ENCODE measurements at places on chromosomes 11 and 22. TPM values are rescaled to one million over a fixed set of nuclear protein-coding genes. Genes with fewer than 3 reads are reported as not detected.
A peak's percentile ranks its signal among the peaks of the same experiment; 100 is the strongest.

DNA sequence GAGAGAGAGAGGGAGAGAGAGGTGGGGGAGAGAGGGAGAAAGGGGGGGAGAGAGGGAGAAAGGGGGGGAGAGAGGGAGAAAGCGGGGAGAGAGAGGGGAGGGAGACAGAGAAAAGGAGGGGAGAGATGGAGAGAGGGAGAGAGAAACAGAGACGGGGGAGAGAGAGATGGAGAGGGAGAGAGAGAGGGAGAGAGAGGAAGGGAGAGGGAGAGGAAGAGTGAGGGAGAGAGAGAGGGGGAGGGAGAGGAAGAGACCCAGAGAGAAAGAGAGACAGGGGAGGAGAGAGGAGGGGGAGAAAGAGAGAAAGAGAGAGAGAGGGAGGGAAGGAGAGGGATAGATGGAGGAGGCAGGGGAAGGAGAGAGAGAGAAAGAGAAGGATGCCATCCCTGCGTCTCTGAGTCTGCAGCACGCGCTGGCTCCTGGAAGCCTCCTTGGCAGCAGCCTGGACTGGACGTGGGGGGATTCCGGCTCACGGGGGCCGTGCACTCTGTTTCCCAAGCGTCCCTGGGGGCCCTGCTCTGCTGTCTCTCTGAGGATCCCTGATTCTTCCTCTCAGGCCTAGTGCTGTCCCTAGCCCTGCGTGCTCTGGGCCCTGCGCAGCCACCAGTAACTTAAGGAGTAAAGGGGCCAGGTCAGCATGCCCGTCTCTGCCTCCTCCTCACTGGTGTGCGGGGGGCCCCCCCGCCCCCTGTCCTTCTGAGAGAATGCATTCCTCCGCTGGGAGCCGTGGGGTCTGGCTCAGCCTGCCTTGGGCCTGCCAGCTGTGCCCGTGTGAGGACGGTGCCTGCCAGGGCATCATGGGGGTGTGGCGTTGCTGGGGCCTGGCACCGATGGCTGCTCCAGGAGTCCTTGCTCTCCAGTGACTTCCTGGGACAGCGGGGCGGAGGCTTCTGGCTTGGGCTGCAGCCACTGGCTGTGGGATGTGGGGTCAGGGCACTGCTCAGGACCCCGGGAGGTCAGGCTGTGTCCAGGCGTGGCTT lies 429.5 kb downstream of the TBC1D22A start:
- peak; percentile 12 for ATAC-seq

- ATAC-seq, result peak; percentile 49
Observed at GRCh38 chr11:111978028-111978771, 41.1 kb downstream of the DIXDC1 start.

DNA sequence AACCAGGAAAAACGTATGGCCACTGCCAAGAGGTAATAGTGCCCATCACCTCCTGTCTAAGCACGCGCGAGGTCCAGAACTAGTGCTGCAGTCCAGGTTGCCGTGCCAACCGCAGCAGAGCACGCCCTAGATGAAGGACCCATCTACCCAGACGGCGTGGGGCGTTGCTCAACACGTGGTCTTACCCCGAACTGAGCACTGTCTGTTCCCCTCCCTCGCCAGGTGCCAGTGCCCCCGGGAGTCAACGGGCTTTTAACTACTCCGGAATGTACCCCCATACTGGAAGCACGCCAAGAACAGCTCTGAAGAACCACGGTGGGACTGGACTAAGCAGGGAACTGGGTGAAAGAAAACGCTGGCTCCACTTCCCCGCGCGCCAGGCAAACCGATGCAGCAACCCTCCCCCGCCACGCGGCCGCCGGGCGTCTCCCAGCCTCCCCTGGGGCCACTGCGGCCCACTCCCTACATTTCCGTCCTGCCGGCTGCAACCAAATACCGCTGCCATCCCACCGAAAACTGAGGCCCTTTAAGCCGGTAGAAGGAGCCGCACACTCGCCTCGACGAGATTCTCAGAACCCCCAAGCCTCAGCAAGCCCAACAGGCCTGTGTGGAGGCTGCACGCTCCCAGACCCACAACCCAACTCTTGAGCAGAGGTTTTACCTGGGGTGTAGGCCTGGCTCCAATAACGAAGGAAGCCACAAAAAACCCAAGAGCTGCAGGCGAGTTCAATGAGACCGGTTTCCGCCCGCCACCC lies at the start of gene HSPA8:
Gene HSPA8, minus strand, starts transcription at position 734 of the 755 bp plus-strand sequence. CDS start 812 bp downstream, outside the sequence.
- peak; percentile 40 for ATAC-seq

DNA sequence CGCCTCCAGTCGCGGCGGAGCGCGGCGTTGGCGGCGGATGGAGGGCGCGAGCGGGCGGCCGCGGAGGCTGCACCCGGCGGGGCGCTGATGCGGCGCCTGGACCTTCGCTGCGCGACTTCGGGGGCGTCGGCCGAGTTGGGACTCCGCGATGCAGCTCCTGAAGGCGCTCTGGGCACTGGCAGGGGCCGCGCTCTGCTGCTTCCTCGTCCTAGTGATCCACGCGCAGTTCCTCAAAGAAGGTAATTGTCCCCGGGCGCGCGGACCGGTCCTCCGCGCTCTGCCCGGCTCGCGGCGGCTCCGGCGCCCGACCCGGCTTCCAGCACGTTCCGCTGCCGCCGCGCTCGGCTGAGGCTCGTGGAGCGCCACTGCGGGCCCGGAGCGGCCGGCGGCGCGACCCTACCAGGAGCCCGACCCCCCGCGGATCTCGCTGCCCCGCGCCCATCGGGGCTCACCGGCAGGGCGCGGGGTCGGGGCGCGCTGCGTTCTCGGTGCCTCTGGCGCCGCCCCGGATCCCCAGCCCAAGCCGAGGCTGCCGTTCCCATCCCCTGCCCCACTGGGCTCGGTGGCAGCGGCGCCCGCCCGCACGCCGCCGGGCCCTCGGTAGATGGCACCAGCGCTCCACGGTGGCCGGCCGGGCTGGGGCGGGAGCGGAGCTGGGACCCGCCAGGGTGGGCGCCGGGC lies 1251.2 kb downstream of the BRD1 start:
- ATAC-seq, result peak; percentile 34

DNA sequence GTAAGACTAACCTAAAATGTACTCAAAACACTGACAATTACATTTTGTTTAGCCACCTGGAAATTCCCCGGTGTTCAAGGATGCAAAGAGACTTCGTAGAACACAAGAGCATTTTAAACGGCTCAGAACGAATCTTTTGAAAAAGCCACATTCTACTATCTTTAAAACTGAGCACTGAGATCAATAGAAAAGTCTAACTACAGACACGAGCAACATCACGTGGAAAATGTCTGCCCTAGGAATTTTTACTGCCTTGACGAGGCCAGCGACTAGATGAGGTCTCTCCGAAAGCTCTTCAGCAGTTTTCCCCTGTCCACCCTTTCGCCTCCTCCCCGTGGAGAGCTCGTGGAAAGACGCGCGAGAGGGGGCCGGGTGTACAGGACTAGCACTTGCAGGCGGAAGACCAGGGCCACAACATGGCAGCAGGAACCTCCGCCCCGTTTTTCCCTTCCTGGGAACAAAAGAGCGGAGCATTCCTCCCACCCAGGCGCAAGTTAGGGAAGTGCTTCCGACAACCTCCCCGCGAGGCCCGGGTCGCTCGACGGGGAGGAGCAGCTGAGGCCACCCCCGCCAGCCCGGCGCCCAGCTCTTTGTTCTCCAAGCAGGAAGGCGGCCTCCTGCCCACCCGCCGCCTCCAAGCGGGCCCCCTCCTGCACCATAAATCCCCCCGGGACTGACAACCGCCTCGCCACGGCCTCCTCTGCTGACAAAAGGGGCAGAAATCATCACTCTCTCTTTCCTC lies 1.1 kb downstream of the EIF4G2 start:
- ATAC-seq, result peak; percentile 32

GRCh38 chr22:29012101-29012433 lies 49.6 kb downstream of the C22orf31 start:
- no peak for ATAC-seq

- ATAC-seq, result no peak
Observed at GRCh38 chr22:19905347-19906276, 36.0 kb upstream of the COMT start.

- no peak for ATAC-seq
Observed at GRCh38 chr11:7536100-7536499, 22.3 kb downstream of the PPFIBP2 start.

DNA sequence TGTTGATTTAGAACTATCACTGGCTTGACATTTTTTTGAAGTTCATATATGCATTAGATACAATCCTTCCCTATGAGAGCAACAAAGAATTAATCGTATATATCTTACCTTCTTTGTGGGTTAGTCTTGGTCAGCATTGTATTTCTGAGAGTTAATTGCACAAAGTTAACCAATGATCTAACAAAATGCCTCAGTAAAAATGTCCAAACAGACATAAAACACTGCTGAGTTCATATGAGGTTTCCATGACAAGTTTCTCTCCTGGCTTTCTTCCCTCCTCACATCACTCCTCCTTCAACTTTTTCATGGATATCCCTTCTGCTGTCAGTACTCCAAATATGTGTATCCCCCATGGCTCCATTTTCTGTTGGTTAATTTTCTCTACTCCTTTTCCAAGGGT lies 9.0 kb downstream of the MAP6 start:
- no peak for ATAC-seq

DNA sequence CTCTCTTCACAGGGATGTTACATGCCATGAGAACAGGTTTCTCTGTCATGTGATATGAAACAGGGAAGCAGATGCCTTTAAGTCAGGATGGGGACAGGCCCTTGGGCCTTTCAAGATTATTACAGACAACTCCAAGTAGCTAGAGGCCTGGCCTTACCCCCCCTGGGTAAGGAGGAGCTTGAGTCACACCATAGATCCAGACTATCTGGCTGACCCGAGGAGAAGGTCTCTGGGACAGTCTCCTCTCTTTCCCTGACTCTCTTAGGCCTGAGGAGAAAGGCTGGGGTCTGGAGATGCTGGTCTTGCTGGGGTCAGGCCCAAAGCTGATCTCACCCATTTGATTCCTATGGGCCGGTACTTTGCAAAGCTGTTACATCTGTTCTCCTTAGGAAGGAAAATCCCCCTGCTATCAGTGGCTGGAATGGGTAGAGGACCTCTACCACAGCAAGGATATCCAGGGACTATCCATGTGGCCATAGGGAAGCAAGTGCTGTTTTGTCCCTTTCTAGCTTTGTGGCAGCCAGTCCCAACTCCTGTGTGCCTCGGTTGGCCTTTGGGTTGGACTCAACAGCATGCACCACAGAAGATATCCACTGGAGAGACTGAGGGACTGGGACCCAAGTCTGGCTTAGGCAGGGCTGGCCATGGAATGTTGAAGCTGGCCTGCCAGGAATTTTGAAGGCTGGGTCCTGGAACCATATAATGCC lies 25.2 kb downstream of the RELT start:
- ATAC-seq, result no peak

DNA sequence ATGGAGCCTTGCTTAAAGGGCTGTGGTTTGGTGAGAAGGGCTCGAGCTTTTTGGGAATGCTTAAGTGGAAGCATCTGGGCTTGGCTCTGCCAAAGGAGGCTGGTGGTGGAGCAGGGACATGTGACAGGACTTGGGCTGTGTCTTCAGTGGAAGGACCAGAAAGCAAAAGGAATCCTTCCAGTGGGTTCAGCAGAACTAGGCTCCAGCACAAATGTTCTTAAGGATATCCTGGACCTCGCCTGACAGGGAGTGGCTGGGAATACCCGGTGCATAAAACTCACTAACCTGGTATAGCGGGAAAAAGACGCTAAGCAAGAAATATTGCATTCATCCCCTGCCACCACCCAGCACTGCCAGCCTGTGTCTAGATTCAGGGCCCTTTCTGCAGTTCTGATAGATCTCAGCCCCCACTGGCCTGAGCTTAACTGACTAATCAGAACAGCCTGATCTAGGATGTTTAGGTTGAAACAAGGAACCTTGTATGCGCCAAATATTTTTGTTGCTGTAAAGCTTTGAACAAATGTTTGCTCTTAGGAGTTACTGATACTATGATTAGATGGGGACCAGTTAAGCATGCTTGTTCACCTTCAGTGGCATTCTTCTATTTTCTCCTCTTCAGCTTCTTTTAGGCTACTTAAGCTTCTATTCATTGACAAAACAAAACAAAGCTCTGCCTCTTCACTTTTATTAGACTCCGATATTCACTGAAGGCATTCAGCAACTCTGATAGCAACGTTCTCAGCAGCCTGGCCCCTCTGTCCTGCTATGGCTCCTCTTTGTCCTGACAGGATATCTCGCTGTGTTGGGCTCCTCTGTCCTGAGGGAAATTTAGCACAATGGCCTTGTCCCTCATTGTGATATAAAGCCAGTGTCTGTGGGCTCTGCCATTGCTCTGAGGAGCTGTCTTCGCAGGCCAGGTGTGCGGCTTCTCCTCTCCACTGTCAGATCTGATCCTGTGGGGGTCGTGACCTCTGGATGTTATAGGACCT lies 25.0 kb downstream of the PPFIBP2 start:
- peak; percentile 87 for ATAC-seq

DNA sequence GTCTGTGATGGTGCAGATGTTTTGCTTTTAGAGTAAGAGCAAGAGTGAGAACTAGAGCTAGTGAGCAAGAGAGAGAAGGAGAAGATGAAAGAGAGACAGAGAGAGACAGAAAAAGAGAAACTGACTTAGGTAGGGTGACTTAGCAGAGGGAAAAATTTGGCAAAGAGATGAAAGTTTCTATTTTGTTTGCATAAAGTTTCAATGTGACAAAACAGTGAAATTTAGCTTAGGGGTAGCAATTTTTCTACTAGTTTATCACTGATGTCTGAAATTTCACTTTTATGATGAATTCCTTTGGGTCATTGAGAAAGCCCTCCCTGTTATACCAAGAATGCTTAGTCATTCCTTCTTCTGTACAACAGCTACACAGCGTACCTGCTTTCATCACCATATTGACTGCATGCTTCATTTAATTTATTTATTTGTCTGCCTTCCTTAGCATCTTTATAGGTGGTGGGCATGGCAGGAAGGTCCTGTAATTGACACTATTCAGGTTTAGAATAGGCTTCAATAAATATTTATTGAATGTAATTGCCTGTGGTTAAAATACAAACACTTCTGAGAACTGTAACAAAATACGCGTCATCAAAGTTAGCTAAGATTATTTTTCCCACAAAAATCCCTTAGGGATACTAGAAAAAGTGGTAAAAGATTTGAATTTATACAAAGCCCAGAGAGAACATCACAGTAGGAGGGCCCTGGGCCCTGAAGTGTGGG lies 19.9 kb upstream of the CTSC start:
- ATAC-seq, result no peak

DNA sequence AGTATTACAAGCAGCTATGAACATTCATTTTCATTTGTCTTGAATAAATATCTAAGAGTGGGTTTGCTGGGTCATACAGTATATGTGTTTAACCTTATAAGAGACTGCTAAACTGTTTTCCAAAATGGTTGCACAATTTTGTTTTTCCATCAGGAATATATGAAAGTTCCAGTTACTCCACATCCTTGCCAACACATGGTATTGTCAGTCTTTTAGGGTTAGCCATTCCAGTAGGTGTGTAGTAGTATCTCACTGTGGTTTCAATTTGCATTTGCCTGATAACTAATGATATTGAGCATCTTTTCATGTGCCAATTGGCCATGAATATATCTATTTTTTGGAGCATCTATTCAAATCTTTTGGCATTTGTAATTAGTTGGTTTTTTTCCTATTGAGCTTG lies 7.7 kb upstream of the CCDC83 start:
- ATAC-seq, result no peak

Gene GLYATL1
- 0.44 TPM for total RNA-seq

Gene MS4A4A
- 0.24 TPM for total RNA-seq

Gene PRODH
- 4.5 TPM for total RNA-seq

Gene BBS1
- total RNA-seq, result 11.8 TPM

Gene PTPMT1
- total RNA-seq, result 29.6 TPM

Measured in esophagus mucosa (tissue), 1 donor.